HEK293T (cell line): ENCODE measurements at places on chromosomes 12 and 14.

- DNase-seq: no peak
Observed at GRCh38 chr12:6219980-6220379, 19.8 kb downstream of the CD9 start.

DNA sequence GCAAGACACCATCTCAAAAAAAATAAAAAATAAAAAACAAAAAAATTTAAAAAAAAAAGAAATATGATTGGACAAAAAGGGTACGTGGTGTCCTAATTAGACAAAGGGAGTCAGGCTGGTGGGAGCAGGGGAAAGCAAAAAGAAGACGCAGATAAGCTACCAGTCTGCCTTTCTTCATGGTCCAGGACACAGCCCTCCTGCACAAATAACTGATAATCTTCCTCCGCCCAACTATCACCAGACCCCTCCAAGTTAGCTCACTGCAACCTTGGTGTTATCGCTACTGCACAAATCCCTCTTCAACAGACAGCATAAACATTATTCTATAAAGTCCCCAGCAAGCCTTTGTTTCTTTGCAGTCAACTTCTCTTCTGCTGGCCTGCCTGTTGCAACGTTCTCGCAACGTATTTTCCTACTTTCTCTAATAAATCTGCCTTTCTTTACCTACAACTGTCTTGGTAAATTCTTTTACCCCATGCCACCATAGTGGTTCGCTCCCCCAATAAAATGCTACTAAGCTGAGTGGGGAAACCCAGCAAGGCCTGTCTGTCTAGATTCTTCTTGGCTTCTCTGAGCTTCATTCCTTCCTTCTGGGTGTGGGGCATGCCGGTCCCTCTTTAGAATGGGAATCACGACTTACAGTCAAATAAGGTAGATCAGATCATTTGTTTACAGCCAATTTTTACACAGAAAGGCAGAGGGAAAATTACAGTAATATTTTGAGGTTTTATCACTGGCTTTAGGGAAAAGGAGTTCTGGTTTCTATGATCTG, 14.6 kb upstream of the DNAL1 start:
- no peak for DNase-seq

GRCh38 chr14:79544698-79545070, 666.6 kb downstream of the DIO2 start:
- DNase-seq: no peak

- DNase-seq: no peak
Observed at GRCh38 chr12:94812345-94812744, 162.0 kb upstream of the TMCC3 start.

- peak; percentile 26 for DNase-seq
Observed at GRCh38 chr12:119179335-119180021, 747 bp downstream of the HSPB8 start.

- no peak for DNase-seq
Observed at GRCh38 chr14:22830443-22831010, 840 bp downstream of the MRPL52 start.

GRCh38 chr12:47527816-47528215, 178.0 kb downstream of the RPAP3 start:
- no peak for DNase-seq

- no peak for DNase-seq
Observed at GRCh38 chr12:15336768-15337553, 14.7 kb downstream of the PTPRO start.

- no peak for DNase-seq
Observed at GRCh38 chr14:25056688-25057078, 6.7 kb upstream of the STXBP6 start.

DNA sequence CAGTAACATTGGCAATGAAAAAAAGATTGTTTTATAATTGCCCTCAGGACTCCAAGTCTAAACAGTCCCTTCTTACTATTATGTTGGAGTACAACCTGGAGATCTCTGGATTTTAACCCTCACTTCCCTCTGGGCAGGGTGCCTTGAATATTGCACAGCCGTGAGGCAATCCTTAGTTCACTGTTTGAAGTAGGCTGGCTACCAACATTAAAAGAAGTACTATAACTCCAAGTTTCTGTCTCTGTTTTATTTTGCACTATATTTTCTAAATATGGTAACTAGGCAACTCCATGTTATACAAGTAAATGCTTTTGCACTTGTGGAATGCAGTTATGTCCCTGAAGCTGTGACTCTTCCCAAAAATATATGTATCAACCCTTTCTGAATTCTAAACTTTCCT, 490.7 kb downstream of the EGLN3 start:
- DNase-seq: no peak
